ENCODE measurements at places on chromosomes 6 and 20.

- no peaks in the 10 kb centered on the region for H3K27me3 ChIP-seq
- H3K36me3 ChIP-seq = peaks cover 15% of the 10 kb centered on the region
- no peak for DNase-seq
- H3K27ac ChIP-seq = no peak overlapping the region
- no peaks in the 10 kb centered on the region for H3K4me1 ChIP-seq
Measured at GRCh38 chr6:127147534-127147933, 29.1 kb downstream of the RSPO3 start.

DNA sequence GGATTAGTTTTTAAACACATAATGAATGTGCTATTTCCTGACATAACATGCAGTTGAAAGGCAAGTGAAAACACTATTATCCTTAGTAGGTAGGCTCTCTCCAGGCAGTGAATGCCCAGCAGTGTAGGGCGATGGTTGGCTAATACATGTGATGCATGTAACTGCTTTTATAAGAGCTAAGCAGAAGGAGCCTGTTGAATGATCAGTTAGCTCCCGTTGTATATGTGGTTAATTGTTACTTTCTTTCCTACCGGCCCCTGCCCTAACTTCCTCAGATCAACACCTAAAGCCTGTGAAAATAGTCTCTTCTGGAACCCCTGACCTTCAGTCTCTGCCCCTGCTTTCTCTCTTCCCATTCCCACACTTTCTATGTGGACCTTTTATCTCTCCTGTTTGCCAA is 10.5 kb downstream of the SOX4 start:
- no peak overlapping the region for H3K4me3 ChIP-seq
- no peaks in the 10 kb centered on the region for H3K27me3 ChIP-seq
- no peak for DNase-seq
- H3K27ac ChIP-seq = peak overlapping the region; percentile 24
- H3K4me1 ChIP-seq = peaks cover 17% of the 10 kb centered on the region

- no peak overlapping the region for H3K27ac ChIP-seq
- H3K27me3 ChIP-seq = no peaks in the 10 kb centered on the region
- no peaks in the 10 kb centered on the region for H3K36me3 ChIP-seq
- no peak overlapping the region for H3K4me3 ChIP-seq
- H3K4me1 ChIP-seq = no peaks in the 10 kb centered on the region
Measured at GRCh38 chr6:83878902-83879644, 19.6 kb downstream of the CYB5R4 start.

DNA sequence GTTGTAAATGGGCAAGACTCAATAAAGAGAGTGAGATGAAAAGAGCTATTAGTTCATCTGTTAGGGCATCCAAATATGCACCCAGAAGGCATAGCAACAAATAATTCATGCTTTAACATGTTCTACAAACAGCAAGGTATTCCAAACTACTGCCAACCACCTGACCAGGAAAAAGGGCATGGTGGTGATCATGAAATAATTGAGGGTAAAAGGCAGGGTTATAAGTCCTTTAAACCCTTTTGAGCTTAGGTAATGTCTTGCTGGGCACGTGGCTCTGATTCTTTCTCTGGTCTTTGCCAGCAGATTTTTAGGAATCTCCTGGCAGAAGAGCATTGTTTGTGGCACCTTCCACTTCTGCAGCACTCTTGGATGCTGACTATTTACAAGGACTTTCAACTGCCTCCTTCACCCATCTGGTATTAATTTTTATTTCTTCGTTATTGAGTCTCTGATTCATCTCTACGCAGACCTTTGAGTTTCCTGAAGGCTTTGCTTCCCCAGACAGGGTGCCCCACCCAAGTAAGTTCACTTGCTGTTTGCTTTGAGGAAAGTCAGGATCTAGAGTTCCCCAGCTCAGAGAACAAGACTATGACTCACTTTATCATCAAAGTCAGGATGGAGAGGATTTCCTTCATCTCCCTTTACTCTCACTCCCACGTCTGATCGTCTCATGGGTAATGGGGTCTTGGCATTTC is 83.4 kb upstream of the NEDD9 start:
- H3K4me1 ChIP-seq = no peaks in the 10 kb centered on the region
- no peaks in the 10 kb centered on the region for H3K36me3 ChIP-seq
- no peak overlapping the region for H3K4me3 ChIP-seq
- peak; percentile 57 for DNase-seq
- no peak overlapping the region for H3K27ac ChIP-seq

DNA sequence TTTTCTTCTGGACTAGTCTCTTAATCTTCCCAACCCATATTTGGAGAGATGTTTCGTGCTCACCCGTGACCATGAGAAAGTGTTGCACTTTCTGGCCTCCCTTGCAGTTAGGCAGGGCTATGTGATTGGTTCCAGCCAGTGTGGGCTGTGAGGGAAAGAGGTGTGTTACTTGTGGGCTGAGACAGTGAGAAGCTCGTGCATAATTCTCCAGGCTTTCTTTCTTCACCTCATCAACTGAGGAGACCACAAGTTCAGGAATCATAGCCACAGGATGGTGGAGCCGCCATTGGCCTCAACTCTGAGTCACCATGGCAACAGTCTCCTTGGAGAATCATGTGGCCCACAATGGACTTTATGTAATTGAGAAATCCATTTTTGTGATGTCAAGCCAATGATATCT is 57.5 kb upstream of the FUCA2 start:
- H3K36me3 ChIP-seq = no peaks in the 10 kb centered on the region
- no peak overlapping the region for H3K27ac ChIP-seq
- H3K4me1 ChIP-seq = no peaks in the 10 kb centered on the region

DNA sequence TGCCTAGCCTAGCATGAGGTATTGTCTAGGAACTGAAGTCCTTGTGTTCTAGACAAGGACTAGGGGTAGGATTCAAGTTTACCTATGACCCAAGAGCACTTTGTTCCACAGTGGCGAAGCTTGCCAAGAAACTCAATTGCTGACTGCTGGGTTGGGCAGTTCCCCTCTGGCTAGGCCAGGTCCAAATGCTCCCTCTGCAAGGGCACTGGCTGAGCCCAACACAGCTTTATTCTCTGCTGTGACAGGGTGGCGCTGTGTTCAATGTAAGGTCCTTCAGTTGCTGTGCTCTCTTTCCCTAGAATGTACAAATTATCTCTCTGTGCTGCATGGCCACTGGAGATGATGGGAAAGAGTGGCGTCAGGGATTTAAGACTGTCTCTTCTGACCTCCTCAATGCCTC is 950.8 kb downstream of the HACE1 start:
- no peak for DNase-seq
- no peaks in the 10 kb centered on the region for H3K4me1 ChIP-seq
- H3K27ac ChIP-seq = no peak overlapping the region
- no peaks in the 10 kb centered on the region for H3K27me3 ChIP-seq
- H3K4me3 ChIP-seq = no peak overlapping the region

DNA sequence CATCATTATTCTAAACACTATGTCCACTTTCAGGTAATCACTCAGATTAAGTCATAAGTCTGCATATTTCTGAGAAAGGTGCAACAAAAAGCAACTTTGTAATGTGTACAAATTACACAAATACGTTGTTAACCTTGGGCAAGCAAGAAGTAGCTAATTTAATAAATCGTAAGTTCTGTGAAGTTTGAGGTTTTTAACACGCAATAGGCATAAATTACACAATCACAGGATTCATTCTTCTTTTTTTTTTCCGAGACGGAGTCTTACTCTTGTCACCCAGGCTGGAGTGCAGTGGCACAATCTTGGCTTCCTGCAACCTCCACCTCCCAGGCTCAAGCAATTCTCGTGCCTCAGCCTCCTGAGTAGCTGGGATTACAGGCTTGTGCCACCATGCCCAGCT is 57.2 kb upstream of the F13A1 start:
- H3K36me3 ChIP-seq = no peaks in the 10 kb centered on the region
- H3K4me1 ChIP-seq = no peaks in the 10 kb centered on the region
- no peak overlapping the region for H3K27ac ChIP-seq
- no peak overlapping the region for H3K4me3 ChIP-seq
- no peaks in the 10 kb centered on the region for H3K27me3 ChIP-seq
- no peak for DNase-seq

GRCh38 chr20:59378396-59378795 is 78.0 kb downstream of the EDN3 start:
- peaks cover 54% of the 10 kb centered on the region for H3K27me3 ChIP-seq
- no peak overlapping the region for H3K4me3 ChIP-seq
- no peak for DNase-seq
- H3K4me1 ChIP-seq = no peaks in the 10 kb centered on the region
- no peaks in the 10 kb centered on the region for H3K36me3 ChIP-seq
- no peak overlapping the region for H3K27ac ChIP-seq

DNA sequence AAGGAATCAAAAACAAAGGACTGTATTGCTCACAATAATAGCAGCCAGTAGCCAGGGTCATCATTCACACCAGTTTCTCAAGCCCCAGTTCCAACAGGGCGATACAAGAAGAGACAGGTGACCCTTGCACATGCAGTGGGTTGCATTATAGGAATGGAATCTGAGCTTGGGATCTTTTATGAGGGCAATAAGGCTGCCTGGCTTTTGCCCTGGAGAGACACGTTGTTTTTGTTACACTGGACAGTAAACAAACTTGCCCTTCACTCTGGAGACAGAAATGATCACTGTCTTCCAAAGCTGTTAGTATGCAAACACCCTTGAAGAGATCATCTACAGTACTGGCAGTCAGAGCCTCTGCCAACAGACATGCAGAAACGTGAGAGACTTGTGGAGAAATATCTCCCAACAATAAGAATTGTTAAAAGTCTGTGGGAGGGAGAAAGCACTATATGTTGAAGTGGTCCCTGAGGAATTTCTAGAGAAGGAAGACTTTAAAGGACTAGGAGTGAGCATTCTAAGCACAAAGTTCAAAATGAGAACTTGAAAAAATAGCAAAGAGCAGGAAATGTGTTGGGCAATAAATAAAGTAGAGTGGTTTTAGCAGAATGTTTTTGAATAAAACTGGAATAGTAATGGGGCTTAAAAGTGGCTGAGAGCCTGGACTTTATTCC is 6.2 kb upstream of the COL12A1 start:
- no peaks in the 10 kb centered on the region for H3K36me3 ChIP-seq
- H3K27ac ChIP-seq = no peak overlapping the region
- H3K4me1 ChIP-seq = peaks cover 13% of the 10 kb centered on the region
- no peak for DNase-seq
